ENCODE measurements at places on chromosomes 12 and 14.

DNA sequence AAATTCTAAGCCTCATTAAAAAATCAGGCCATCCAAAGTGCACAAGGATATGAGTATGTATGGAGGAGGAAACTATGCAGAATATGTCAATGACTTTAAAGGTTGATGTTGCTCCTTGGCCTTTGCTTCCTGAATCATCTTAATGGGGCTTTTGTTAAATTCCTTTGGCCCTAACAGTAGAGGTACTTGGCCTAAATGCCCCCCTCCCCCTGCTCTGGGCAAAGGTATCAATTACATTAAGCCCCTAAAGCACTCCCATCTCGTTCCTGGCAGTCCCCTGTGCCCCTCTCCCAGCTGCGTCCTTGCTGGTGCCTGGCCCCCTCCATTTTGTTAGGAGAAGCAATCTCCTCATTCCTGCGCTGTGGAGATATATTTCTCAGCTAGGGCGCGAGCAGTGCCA is 4.8 kb downstream of the COPZ1 start:
- no peak for ATAC-seq

GRCh38 chr14:20460458-20461224 is 593 bp downstream of the PIP4P1 start:
- peak; percentile 2 for ATAC-seq

- ATAC-seq, result no peak
Observed at GRCh38 chr14:103315351-103315911, 18.6 kb upstream of the EIF5 start.

DNA sequence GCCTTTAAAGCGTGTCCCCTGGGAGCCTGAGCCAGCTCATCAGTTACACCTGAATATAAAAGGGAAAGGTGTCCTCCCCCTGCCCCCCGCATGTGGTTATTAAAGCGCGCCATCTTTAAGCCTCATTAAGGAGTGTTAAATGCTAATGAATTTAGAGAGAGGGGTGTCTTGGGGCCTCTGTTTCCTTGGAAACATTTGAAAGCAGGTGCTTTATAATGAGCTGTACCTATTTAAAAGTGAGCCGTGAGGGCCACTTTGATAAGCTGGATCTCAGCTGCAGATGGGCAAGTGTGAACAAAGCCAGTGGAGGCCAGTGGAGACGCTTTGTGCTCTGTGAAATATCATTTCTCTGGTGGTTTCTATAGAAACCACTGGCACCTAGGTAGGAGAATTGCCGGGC is 84.0 kb downstream of the BEGAIN start:
- no peak for ATAC-seq

DNA sequence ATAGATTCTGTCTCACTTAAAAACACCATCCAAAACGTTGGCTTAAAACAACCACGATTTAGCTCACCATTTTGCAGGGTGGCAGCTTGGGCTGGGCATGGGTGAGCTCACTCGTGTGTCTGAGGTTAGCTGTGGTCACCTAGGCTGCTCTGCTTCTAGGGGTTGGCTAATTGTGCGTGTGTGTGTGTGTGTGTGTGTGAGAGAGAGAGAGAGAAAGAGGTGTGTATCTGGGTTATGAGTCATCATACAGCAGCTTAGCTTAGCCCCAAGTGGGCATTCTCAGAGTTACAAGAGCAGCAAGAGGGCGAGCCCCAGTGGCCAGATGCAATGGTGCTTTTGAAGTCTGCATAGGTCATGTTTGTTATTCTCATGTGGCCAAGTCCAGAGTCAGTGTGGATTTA is 6.0 kb downstream of the FBXW8 start:
- ATAC-seq, result peak; percentile 98

- no peak for ATAC-seq
Observed at GRCh38 chr14:75292886-75293285, 14.3 kb downstream of the FOS start.

GRCh38 chr14:81839056-81839455 is 305.4 kb upstream of the SEL1L start:
- no peak for ATAC-seq

DNA sequence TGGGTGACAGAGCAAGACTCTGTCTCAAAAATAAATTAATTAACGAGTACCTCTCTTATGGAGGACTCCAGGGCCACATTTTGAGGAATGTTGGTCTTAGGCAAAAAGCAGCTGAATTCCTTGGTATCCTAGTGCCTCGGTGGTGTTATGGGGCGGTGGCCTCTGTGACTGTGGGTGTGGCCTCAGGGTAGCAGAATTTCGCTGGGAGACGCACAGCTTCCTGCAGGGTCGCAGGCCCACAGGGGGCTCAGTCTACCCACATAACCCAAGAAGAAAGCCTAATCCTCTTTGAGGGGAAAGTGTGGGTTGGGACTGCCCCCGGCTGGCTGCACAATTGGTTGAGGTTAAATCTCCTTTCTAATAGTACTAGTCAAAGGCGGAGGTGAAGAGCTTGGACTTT is 11.2 kb upstream of the SERPINA4 start:
- no peak for ATAC-seq
